ENCODE measurements at places on chromosomes 4 and X.

GRCh38 chr4:5940470-5941203 is 47.8 kb upstream of the CRMP1 start:
- H3K27me3 ChIP-seq = no peaks in the 10 kb centered on the region
- H3K4me1 ChIP-seq = no peaks in the 10 kb centered on the region
- no peak for DNase-seq
- H3K4me3 ChIP-seq = no peak overlapping the region

DNA sequence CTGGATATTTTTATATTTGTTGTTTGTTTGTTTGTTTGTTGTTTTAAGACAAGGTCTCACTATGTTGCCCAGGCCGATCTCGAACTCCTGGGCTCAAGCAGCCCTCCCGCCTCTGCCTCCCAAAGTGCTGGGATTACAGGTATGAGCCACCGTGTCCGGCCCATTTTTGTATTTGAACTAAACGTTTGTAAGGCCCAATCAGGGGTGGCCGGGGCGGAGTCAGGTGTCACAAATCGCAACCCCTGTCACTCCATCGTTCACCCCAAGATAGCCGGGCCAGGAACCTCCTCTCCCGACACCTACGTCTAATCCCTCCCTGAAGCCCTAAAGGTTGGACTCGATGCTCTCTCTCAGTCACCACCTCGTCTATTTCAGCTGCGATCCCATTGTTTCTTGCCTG is 722 bp upstream of the EFHC2 start:
- peak overlapping the region; percentile 98 for H3K27ac ChIP-seq
- DNase-seq = peak; percentile 59
- H3K4me3 ChIP-seq = peak overlapping the region; percentile 68

- H3K36me3 ChIP-seq = peaks cover 25% of the 10 kb centered on the region
- H3K27ac ChIP-seq = peak overlapping the region; percentile 99
- H3K27me3 ChIP-seq = no peaks in the 10 kb centered on the region
- peaks cover 25% of the 10 kb centered on the region for H3K4me1 ChIP-seq
- H3K4me3 ChIP-seq = peak overlapping the region; percentile 95
- DNase-seq = no peak
Measured at GRCh38 chrX:154399527-154400368, 1.6 kb downstream of the RPL10 start.

GRCh38 chr4:105140684-105141490 is 5.8 kb upstream of the TET2 start:
- DNase-seq = no peak
- H3K27ac ChIP-seq = no peak overlapping the region
- H3K4me3 ChIP-seq = no peak overlapping the region
- no peaks in the 10 kb centered on the region for H3K36me3 ChIP-seq

- H3K4me1 ChIP-seq = peaks cover 21% of the 10 kb centered on the region
- H3K27me3 ChIP-seq = no peaks in the 10 kb centered on the region
- peak overlapping the region; percentile 44 for H3K27ac ChIP-seq
- no peaks in the 10 kb centered on the region for H3K36me3 ChIP-seq
Measured at GRCh38 chr4:10671366-10671765, 13.2 kb downstream of the CLNK start.

GRCh38 chr4:75004755-75005668 is 72.1 kb downstream of the PARM1 start:
- H3K36me3 ChIP-seq = no peaks in the 10 kb centered on the region
- H3K27me3 ChIP-seq = no peaks in the 10 kb centered on the region
- DNase-seq = no peak
- H3K4me3 ChIP-seq = no peak overlapping the region

GRCh38 chr4:25421816-25422525 is 44.9 kb downstream of the ANAPC4 start:
- H3K36me3 ChIP-seq = peaks cover 26% of the 10 kb centered on the region
- no peaks in the 10 kb centered on the region for H3K27me3 ChIP-seq
- no peak for DNase-seq

DNA sequence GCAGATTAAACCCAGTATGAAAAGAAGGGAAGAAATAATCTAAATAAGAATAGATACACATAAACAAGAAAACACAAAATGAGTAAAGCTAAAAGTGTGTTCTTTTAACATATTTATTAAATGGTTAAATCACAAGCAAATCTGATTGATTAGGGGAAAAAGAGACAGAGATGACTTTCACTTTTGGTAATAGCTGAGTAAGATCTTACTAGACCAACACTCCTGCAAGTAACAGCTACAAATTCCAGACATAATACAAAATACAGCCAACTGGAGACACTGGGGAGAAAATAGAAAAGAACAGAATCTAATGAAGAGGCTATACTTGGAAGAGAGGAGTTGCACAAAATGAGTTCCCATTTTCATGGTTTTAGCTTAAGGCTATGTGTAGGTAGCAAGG is 33.5 kb downstream of the OR13H1 start:
- H3K4me1 ChIP-seq = no peaks in the 10 kb centered on the region
- no peak for DNase-seq
- no peak overlapping the region for H3K4me3 ChIP-seq
- no peak overlapping the region for H3K27ac ChIP-seq

- H3K27me3 ChIP-seq = no peaks in the 10 kb centered on the region
- H3K4me1 ChIP-seq = peaks cover 14% of the 10 kb centered on the region
- no peaks in the 10 kb centered on the region for H3K36me3 ChIP-seq
- H3K27ac ChIP-seq = peak overlapping the region; percentile 92
Measured at GRCh38 chr4:1055721-1056590, 44.5 kb downstream of the FGFRL1 start.

DNA sequence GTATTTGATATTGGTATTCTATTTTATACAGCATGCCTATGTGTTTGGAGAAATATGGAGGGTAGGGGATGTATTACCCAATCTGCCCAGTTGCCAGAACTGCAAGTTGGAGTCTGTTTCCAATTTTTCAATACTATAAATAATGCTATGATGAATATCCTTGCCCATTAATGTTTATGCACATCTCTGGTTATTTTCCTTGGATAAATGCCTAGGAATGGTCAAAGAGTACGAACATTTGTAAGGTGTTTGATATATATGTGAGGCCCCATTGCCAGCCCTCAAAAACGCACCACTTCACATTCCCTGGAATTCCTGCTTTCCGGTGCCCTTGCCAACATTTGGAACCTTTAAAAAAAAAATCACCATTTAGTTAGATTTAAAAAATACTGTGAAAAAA is 34.3 kb downstream of the CLDN34 start:
- H3K36me3 ChIP-seq = no peaks in the 10 kb centered on the region
- no peak overlapping the region for H3K27ac ChIP-seq
- no peaks in the 10 kb centered on the region for H3K4me1 ChIP-seq
- DNase-seq = no peak
- H3K27me3 ChIP-seq = no peaks in the 10 kb centered on the region

DNA sequence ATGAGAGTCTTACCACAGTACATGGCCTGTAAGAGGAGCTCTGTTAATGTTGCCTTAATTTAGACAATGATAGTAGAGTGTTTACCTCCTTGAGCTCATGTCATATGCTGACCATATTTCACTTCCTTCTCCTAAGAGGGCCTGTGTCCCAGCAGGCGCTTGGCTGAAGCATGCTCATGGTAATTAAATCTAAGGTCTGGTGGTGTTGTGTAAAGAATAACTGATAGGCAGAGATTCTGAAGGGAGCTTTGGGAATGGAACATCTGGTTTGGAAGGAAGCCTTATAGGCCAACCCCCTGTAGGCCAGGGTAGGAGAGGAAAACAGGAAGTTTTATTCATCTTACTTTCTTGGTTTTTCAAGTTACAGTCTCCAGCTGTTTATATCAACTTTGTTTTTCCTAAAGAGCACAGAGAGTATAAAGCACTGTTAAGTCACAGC is 300.2 kb downstream of the USP46 start:
- no peaks in the 10 kb centered on the region for H3K4me1 ChIP-seq
- H3K4me3 ChIP-seq = no peak overlapping the region
- DNase-seq = no peak
- no peak overlapping the region for H3K27ac ChIP-seq
- no peaks in the 10 kb centered on the region for H3K27me3 ChIP-seq

GRCh38 chrX:55342533-55343501 is 78.1 kb upstream of the PAGE3 start:
- no peaks in the 10 kb centered on the region for H3K27me3 ChIP-seq
- peak; percentile 71 for DNase-seq
- no peaks in the 10 kb centered on the region for H3K4me1 ChIP-seq
- H3K4me3 ChIP-seq = no peak overlapping the region
- H3K27ac ChIP-seq = no peak overlapping the region

- H3K36me3 ChIP-seq = no peaks in the 10 kb centered on the region
- no peak overlapping the region for H3K27ac ChIP-seq
- no peaks in the 10 kb centered on the region for H3K4me1 ChIP-seq
- H3K27me3 ChIP-seq = no peaks in the 10 kb centered on the region
- H3K4me3 ChIP-seq = no peak overlapping the region
Measured at GRCh38 chrX:42839632-42840031, 61.7 kb upstream of the PPP1R2C start.

- DNase-seq = no peak
- no peaks in the 10 kb centered on the region for H3K4me1 ChIP-seq
- no peak overlapping the region for H3K27ac ChIP-seq
- H3K27me3 ChIP-seq = no peaks in the 10 kb centered on the region
- no peaks in the 10 kb centered on the region for H3K36me3 ChIP-seq
- no peak overlapping the region for H3K4me3 ChIP-seq
Measured at GRCh38 chrX:34849371-34849770, 93.2 kb upstream of the FAM47B start.

DNA sequence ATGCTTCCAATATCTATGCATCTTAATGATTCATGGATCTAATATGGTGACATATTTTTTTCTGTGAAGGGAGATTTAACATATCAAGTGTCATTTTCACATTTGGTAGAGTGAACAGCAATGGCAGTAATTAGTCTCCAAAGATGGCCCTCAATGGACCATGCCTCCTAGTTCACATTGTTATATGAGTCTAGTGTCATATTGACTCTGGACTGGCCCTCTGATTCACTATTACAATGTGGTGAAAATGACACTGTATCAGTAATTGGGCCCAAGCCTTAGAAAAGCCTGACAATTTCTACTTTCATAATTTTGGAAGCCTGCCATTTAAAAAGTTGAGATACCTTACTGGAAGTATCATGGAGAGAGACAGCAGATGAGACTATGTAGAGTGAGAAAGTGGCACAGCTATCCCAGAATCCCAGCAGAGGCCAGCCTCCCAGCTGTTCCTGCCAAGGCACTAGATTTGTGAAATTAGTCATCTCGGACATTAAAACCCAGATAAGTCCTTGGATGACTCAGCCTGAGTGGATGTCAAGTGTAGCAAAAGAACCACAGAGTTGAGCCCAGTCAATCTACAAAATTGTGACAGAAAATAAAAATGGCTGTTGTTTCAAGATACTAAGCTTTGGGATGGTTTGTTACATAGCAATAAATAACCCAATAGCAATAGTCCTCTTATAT is 68.4 kb downstream of the ARHGEF38 start:
- no peaks in the 10 kb centered on the region for H3K36me3 ChIP-seq
- no peak for DNase-seq
- no peak overlapping the region for H3K4me3 ChIP-seq

DNA sequence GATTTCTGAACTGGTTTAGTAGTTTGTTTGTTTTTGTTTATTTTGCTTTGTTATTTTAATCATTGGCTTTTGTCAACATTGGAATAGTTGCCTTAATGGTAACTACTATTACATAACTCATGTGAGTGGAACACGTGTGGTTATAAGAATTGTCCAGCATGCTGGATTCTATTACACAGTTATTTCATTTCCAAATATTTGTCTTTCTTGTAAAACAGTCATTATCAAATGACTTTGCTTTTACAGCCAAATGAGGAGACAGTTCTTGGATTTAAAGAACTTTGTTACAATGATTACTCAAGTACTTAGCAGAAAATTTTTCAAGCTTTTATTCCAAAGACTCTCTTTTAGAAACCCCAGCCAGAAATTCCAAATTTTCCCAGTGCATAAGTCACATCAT is 516.1 kb upstream of the MAGEB2 start:
- H3K36me3 ChIP-seq = no peaks in the 10 kb centered on the region
- no peak overlapping the region for H3K4me3 ChIP-seq
- no peak overlapping the region for H3K27ac ChIP-seq
- no peaks in the 10 kb centered on the region for H3K4me1 ChIP-seq
- no peak for DNase-seq

GRCh38 chr4:3215733-3216132 is 33.2 kb upstream of the MSANTD1 start:
- no peak for DNase-seq
- H3K27ac ChIP-seq = no peak overlapping the region

- H3K36me3 ChIP-seq = no peaks in the 10 kb centered on the region
- no peaks in the 10 kb centered on the region for H3K4me1 ChIP-seq
- DNase-seq = no peak
- H3K27me3 ChIP-seq = no peaks in the 10 kb centered on the region
Measured at GRCh38 chrX:38718311-38718710, 82.9 kb upstream of the MID1IP1 start.

- no peaks in the 10 kb centered on the region for H3K4me1 ChIP-seq
- H3K4me3 ChIP-seq = no peak overlapping the region
- no peaks in the 10 kb centered on the region for H3K27me3 ChIP-seq
- H3K36me3 ChIP-seq = no peaks in the 10 kb centered on the region
Measured at GRCh38 chr4:61079427-61079826, 120.7 kb upstream of the ADGRL3 start.

DNA sequence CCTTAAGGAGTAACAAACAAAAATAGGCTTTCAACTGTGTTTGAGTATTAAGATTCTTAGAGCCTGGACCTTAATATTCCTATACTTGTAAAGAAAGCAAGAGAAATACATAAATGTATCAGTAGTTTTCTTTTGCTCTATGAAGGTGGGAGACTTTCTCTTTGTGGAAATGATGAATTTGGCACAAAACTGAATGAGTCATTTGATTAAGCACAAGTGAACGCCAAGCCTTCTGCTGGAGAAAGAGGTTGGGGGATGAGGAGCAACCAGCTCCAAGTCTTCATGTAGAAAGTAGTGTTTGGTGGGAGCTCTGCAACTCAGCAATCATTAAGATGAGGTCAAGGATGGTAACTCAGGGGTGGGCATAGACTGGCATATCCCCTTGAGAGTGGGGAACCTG is 49.6 kb downstream of the MEPE start:
- no peaks in the 10 kb centered on the region for H3K4me1 ChIP-seq
- no peaks in the 10 kb centered on the region for H3K36me3 ChIP-seq
- no peak overlapping the region for H3K27ac ChIP-seq

GRCh38 chr4:68182382-68182820 is 52.7 kb upstream of the TMPRSS11F start:
- no peak overlapping the region for H3K27ac ChIP-seq
- no peaks in the 10 kb centered on the region for H3K4me1 ChIP-seq
- H3K27me3 ChIP-seq = no peaks in the 10 kb centered on the region
- H3K36me3 ChIP-seq = no peaks in the 10 kb centered on the region

- H3K36me3 ChIP-seq = no peaks in the 10 kb centered on the region
- H3K27me3 ChIP-seq = no peaks in the 10 kb centered on the region
- no peaks in the 10 kb centered on the region for H3K4me1 ChIP-seq
- no peak overlapping the region for H3K4me3 ChIP-seq
- H3K27ac ChIP-seq = no peak overlapping the region
Measured at GRCh38 chrX:151151665-151152267, 24.6 kb upstream of the GPR50 start.

GRCh38 chrX:10098270-10098713 is 58.5 kb upstream of the CLCN4 start:
- peak overlapping the region; percentile 89 for H3K27ac ChIP-seq
- peaks cover 2% of the 10 kb centered on the region for H3K36me3 ChIP-seq
- no peak for DNase-seq
- H3K4me1 ChIP-seq = peaks cover 32% of the 10 kb centered on the region
- H3K27me3 ChIP-seq = no peaks in the 10 kb centered on the region

Data from natural killer cell (primary cell).